HL-60 (cell line): ENCODE measurements at places on chromosomes 2 and 18.

DNA sequence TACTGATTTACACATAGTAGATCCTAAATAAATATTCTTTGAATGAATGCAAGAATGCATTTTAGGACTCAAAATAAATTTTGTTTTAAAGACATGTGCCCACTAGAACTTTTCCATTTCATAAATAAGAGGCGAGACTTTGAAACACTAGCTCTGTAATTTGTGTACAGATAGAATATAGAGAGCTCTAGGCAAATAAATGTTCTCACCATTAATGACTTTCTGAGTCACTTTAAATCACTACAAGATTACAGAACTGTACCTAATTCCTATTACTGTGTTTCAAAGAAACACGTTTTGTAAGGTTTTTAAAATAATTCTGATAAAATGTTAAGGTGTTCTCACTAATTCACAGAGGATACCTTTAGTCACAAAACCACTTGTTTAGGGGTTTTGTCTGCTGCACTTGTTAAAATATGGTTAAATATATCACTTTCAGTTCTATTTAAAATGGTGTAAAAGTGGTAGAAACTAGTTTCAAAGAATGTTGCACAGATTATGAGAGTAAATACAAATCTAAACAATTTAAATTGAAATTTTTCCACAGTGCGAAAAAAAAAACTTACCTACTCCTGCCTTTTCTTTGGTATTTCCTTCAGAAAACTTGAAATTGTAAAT lies 158.7 kb upstream of the ZC3H15 start:
- DNase-seq, result no peak

DNA sequence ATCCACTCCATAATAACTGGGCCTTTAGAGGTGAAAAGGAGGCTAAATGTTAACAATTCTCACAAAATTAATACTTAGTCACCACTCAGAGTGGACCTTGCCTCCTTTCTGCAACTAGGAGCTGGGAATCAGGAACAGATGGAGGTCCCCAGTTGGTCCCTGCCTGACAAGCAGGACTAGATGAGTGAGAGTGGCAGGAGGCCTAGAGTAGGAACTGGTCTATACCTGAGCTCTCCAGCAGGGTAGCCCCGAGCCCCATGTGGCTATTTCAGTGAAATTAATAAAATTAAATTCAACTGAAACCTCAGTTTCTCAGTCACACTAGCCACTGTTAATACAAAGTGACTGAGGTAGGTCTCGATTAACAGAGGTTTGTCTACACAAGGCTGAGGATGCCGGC lies 150.5 kb downstream of the MYO5B start:
- no peak for DNase-seq

- no peak for DNase-seq
Measured at GRCh38 chr2:201821080-201821479, 14.7 kb downstream of the CDK15 start.

DNA sequence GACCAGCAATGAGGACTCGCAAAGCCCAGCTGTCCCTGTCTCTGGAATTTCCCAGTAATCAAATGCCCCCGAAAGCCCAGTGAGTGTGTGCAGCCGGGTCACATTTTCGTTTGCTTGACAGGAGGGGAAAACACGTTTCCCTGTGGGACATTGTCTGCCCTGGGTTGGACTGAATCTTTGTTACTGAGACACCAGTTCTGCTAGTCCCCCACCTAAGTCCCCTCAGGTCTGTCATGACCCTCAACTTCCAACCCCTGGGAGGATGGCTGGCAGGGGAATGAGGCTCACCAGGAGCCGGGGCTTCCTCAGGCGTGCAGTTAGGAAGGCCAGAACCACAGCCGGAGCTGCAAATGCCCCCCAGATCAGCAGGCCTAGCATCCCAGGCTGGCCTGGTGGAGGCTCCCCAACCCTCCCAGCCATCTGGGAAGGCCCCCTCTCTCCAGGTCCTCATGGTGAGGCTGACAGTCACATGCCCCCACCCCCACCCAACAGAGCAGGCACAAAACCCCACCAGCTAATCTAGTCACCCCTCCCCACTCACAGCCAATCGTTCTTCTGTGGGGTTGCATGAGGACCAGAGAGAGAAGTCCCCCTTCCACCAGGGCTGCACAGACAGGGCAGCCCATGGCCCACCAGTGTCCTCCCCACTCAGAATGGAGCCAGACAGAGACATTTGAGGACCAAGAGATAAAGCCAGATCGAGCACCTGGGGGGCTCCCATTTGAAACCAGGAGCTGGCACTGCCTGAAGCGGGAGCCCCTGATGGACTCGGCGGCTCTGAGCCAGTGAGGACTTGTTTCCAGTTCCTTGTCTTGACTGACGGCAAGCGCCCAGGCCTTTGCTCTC lies 33.6 kb downstream of the CYP26B1 start:
- DNase-seq, result no peak

- DNase-seq, result no peak
Measured at GRCh38 chr2:1868683-1869141, 124.4 kb upstream of the PXDN start.

GRCh38 chr2:201116959-201117734 lies 1.2 kb downstream of the CFLAR start:
- peak; percentile 65 for DNase-seq

GRCh38 chr2:12057436-12058166 lies 311.2 kb downstream of the LPIN1 start:
- DNase-seq, result peak; percentile 63

- no peak for DNase-seq
Measured at GRCh38 chr18:46422552-46423055, 234.4 kb downstream of the LOXHD1 start.

GRCh38 chr18:45166836-45167551 lies 448.3 kb upstream of the SLC14A2 start:
- DNase-seq, result no peak

DNA sequence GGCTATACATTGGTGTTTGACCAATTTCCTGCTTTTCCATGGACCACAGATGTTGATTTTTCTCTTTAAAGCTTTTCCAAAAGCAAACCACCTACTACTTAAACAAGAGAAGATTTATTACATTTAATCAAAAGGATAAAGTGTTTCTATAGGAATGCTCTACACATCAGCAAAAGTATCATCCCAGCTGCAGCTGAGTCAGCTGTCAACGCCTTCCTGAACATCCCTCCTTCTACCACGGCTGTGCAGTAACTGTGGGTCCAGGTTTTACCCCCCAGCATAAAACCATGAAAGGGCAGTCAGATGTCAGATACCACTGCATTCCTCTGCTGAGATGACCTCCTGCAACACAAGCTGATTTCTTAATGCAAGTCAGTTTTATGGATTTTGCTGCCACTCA lies 524.5 kb upstream of the MEX3C start:
- no peak for DNase-seq

DNA sequence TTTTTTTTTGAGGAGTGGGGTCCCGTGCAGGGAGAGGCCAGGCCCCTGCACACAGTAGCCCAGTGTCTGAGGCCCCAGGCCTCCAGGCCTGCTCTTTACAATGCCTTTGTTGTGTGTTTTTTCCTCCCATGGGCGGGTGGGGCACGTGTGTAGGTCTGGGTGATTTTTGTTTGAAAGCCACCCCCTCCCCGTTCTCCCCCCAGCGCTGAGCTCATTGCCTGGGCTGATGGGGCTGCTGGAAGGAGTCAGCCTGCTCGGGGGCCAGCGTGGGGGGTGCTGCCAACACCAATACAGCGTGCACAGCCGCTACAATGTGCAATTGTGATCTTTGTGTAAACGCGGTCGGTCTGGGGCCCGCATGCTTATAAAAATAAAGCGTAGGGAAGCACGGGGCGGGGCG lies 142.7 kb downstream of the DYSF start:
- no peak for DNase-seq

DNA sequence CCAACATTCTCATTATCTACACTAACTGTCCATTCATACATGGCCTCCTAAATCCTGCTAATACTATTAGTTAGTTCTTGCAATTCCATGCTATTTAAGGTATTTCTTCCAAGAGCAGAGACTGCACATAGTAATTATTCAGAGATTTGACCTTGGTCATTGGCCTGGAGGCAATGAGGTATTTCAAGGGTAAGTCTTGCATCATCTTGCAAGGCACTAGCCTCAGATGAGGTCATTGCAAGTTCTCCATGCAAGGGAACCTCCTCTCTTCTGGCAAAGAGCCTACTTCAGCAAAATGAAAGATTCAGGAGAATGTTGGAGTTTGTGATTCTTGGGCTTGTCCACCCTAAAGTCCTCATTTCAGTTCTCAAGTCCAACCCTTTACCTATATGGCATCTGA lies 48.5 kb upstream of the IKZF2 start:
- no peak for DNase-seq

GRCh38 chr2:199838399-199838798 lies 12.6 kb downstream of the FTCDNL1 start:
- DNase-seq, result no peak

DNA sequence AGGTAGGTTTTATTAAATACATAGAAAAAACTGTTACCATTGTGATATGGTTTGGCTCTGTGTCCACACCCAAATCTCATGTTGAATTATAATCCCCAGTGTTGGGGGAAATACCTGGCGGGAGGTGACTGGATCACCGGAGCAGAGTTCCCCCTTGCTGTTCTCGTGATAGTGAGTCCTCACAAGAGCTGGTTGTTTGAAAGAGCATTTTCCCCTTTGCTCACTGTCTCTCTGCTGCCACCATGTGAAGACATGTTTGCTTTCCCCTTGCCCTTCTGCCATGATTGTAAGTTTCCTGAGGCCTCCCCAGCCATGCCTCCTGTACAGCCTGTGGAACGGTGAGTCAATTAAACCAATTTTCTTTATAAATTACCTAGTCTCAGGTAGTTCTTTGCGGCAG lies 352.7 kb upstream of the SLC39A10 start:
- DNase-seq, result no peak

GRCh38 chr2:234189786-234190300 lies 139.3 kb downstream of the SPP2 start:
- no peak for DNase-seq

DNA sequence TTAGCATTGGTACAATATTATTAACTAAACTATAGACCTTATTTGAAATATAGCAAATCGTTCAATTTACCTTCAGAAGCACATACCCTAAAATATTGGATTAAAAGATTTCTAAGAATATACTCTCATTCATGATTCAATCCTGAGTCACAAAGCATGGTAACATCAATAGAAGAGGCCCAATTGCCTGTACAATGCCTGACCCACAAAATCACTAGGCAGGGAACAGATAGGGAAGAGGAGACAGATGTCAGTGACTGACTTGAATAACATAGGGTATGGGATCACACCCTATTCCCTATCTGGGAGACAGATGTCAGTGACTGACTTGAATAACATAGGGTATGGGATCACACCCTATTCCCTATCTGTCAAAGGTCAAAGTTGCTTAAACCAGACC lies 611.6 kb upstream of the VRK2 start:
- DNase-seq, result no peak

DNA sequence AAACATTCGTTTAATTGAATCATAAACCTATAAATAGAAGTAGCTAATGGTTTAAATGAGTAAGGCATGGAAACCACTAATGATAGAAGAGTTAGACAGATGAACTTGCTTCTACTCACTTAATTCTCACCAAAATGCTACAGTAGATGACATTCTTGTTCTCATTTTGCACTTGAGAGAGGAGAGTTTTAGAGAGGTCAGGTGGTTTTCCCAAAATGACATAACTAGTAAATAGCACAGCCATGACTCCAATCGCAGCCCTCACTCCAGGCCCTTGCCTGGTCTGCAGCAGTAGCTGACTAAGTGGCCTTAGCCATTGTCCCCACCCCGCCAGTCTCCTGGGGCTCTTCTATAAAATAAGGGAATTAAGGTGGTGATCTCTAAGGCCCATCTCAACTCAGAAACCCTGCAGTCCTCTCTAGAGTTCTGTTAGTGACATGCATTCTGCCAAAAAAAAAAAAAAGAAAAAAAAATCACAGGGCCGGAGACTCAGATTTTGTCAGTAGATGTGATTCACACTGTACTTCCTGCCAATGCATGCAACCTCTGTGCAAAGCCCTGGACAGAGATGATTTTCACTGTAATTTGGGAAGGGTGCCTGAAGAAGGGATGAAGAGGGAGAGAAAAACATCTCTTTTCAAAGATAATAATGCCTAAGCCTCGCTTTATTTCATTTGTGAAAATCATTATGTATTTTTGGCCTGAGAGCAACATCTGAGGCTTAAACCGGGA lies 221.8 kb downstream of the ANAPC1 start:
- DNase-seq, result no peak

DNA sequence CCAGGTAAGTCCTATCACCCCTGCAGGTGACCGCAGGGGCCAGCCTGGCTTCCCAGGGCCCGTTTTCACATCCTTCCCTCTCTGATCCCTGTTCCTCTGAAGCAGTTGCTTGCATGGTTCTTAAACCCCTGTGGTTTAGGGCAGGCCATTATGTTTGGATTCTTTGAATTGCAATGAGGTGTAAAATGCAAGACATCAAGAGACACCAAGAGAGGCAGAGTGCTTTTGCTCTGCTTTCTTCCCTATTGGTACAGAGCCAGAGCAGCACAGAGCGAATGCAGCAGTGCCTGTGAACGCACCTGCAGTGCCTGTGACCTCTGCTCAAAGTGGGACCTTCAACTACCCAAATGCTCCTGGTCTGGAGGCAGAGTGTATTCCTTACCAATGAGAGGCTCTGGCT lies 7.6 kb downstream of the RFX8 start:
- DNase-seq, result no peak

DNA sequence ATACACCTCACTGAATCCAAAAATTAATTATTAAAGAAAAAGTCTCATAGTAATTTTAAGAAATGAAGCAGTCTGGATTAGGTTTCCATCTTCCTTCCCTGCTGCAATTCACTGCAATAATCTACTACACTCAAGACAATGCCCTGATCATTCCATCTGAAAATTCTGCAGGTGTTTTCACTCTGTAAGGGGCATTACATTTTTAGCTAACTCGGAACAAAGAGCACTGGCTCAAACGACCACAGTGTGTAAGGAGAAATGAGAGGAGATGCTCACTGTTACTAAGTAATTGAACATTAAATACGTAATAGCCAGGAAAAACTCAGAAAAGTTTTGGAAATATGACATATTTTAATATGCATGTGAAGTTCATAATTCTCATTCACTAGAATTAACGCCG lies 1.3 kb downstream of the B4GALT6 start:
- DNase-seq, result no peak

- DNase-seq, result peak; percentile 15
Measured at GRCh38 chr2:71603311-71603811, 150.0 kb downstream of the DYSF start.

GRCh38 chr2:45074713-45075112 lies 65.5 kb upstream of the SIX2 start:
- DNase-seq, result no peak

GRCh38 chr18:76466410-76466991 lies 28.5 kb downstream of the ZNF516 start:
- peak; percentile 56 for DNase-seq

- DNase-seq, result no peak
Measured at GRCh38 chr18:80154293-80154692, 45.2 kb downstream of the ADNP2 start.

- no peak for DNase-seq
Measured at GRCh38 chr18:38940475-38940862, 1374.9 kb upstream of the CELF4 start.

DNA sequence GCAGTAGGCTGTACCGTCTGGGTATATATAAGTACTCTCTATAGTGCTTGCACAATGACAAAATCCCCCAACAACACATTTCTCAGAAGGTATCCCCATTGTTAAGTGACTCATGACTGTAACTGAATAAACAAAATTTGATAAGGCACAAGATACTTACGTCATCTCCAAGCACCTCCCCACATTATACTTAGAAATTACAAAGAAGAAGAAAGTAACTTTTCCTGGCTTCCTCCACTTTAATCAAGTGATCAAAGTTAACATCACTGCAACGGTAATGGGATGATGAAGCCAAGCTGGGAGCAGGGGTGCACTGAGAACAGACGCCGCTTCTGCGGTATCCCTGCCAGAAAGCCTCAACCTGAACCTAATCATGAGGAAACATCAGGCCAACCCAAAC lies 9.7 kb downstream of the TNS1 start:
- no peak for DNase-seq

GRCh38 chr18:68841301-68841700 lies 43.4 kb downstream of the CCDC102B start:
- DNase-seq, result no peak
